Stimulated activated CD8-positive, alpha-beta memory T cell treated with anti-CD3 and anti-CD28 coated beads, Interleukin-7, amount 100 ng/mL, for 24 hours (primary cell): ENCODE measurements at places on chromosomes 4 and X.
A peak's percentile ranks its signal among the peaks of the same experiment; 100 is the strongest.

DNA sequence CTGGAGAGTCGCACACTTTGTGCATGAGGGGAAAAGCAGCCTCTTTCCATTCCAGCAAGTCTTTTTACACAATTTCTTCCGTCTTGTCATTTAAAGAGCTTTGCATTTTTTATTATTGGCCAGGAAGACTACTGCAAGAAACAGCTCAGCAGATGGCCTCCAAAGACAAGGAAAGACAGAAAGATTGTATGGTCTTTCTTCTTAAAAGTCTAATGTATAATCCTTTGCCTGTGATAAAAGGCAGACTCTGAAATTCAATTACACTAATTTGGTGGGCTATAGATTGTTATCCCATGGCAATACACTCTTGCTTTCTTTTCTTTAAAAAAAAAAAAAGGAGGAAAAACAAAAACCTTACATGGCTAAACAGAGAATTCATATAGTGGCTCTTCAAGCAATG, 5.9 kb downstream of the CAPN6 start:
- no peak for DNase-seq

GRCh38 chrX:129650183-129650689, 4.5 kb downstream of the APLN start:
- DNase-seq: no peak

- no peak for DNase-seq
Measured at GRCh38 chr4:113016377-113016776, 33.1 kb upstream of the ANK2 start.

DNA sequence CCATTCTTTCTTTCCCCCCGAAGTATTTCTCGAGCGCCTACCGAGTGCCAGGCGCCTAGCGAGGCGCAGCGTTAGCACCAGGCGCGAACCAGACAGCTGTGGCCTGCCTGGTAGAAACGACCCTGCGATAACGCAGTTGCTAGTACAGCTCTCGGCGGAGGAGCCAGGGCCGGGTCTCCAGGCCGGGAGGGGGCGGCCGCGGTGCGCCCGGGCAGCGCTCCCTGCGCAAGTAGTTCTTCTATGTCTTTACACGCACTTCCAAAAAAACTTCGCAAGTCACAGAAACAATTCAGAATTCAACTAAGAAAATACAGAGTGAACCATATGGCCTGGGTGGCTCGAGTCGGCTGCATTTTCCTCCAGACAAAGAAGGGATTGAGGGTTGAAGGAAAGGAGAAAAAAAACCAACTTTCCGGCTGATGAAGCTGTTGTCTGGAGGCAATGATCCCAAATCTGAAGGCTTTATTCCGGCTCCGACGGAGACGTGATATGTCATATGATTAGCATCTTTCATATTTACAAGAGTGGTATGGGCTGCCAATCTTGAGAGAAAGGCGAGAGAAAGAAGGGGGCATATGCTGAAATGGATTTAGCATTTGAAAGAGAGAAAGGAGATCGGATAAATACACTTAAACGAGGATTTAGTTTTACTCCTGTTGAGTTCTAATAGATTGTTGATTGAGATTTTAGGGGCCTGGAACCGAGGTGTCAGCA, 7.2 kb upstream of the NEUROG2 start:
- DNase-seq: no peak

DNA sequence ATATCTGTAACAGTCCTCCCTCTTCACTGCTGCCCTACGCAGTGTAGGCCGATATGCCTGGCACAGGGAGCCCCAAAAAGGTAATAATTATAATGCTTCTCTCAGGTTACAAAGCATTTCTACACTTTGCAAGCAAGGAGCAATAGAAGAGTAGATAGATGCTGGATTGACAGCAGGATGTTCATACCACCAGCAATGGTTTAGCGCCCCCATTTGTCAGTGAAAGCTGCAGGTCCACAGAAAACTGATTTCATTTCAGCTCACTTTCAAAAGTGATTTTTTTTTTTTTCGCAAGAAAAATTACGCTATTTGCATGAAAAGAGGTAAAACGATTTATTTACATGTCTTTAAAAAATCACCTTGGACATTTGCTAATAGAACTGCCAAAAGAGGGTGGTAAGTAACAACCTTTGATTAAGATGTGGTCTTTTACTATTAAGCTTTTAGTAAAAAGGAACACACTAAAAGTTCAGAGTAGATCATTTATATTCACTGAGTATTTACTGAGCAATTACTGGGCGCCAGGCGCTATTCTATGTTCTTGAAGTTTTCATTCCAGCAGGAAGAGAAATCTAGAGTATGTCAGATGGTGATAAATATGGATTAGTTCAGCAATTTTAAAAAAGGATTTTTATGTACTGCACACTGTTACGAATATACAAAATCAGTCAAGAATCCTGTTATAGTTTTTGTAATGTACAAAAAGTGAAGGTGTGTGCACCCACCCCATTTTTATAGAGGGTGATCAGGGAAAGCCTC, 34.4 kb downstream of the HPF1 start:
- no peak for DNase-seq

- DNase-seq: no peak
Measured at GRCh38 chr4:72448231-72448630, 120.8 kb downstream of the ADAMTS3 start.

DNA sequence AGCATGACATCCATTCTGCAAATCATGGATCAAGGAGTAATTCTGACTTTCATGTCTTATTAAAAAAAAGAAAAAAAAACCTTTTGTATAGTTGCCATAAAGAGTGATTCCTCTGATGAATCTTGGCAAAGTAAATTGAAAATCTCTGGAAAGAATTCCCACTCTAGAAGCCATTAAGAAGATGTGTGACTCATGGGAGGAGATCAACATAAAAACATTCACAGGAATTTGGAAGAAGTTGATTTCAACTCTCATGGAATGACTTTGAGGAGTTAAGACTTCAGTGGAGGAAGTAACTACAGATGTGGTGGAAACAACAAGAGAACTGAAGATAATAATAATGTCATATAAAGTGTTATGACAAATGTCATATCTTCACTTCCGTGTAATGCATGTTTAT, 204.2 kb downstream of the PABPC4L start:
- DNase-seq: no peak

DNA sequence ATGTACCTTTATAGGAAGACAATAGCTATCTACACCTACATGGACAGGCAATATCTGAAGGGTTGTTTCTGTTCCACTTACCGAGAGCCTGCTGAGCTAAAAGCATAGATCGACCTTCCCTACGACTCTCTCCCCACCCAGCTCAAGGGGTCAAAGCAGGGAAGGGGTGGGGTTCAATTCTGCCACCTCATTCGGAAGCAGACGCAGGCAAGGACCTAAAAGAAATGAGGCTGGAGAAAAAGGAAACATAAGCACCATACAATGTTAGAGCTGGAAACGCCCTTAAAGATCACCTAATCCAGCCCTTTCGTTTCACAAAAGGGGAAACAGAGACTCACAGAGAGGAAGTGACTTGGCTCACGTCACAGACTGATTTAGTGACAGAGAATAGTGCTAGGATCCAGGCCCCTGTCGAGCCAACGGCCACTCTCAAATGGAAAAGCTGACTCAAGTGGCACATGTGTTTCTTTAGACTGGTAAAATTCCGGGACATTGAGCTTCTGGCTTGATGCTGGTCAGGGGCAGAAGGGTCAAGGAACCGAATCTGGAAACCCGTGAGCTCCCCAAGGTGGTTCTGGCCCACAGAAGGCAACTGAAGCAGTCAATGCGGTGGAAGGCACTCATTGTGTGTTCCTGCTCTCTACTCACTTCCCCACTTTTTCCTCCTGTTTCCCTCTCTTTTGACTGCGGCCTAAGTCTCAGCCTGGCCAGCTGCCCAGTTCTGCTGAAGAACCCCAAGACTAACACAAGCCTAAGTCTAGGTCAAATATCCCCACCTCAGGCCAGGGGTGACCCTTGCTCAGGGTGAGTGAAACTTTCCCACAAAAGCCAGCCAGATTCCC, 7.5 kb downstream of the SEPTIN6 start:
- no peak for DNase-seq

DNA sequence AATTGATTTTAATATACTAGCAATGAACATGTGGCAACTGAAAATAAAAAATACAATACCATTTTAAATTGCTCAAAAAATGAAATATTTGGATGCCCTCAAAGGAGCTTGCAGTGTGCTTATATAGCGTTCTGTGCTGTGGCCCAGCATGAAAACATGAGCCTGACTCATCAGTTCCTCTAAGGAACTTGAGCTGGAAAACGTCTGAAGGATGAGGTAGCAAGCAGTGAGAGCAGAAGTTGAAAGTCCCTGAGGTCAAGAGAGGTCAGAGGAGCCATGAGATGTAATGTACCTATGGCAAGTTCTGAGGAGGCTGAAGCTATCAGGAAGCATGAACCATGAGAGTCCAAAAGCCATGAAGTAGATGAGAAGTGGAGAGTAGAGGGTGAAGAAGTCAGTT, 59.7 kb downstream of the HMGB3 start:
- DNase-seq: no peak

DNA sequence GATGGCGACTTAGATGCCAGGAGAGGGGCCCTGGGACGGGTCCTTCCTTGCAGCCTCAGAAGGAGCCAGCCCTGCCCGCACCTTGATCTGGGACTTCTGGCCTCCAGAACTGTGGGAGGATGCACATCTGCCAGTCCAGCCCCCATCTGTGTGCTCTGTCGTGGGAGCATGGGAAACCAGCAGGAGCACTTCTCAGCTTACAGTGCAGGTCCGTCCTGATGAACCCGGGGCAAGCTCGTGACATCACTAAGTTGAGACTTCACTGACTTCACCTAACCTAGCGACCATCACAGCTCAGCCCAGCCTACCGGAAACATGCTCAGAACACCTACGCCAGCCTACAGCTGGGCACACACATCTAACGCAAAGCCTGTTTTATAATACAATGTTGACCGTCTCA, 38.1 kb downstream of the ABLIM2 start:
- no peak for DNase-seq

DNA sequence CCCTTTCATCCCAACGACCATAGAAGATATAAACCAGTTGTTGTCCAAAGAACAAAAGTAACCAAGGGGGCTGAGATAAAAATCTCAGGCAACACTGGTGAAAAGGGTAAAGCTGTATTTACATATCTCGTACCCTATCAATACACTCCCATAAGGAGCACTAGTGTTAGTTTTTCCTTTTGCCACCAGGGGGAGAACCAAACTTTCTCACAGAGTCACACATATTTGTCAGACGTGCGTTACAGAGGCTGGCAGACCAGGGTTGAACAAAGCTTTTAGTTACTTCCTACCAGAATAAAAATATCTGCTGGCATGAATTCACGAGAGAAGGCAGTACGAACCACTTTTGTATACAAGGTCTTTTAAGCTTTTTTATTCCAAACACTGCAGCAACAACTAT, 88.3 kb downstream of the AMELX start:
- DNase-seq: no peak

DNA sequence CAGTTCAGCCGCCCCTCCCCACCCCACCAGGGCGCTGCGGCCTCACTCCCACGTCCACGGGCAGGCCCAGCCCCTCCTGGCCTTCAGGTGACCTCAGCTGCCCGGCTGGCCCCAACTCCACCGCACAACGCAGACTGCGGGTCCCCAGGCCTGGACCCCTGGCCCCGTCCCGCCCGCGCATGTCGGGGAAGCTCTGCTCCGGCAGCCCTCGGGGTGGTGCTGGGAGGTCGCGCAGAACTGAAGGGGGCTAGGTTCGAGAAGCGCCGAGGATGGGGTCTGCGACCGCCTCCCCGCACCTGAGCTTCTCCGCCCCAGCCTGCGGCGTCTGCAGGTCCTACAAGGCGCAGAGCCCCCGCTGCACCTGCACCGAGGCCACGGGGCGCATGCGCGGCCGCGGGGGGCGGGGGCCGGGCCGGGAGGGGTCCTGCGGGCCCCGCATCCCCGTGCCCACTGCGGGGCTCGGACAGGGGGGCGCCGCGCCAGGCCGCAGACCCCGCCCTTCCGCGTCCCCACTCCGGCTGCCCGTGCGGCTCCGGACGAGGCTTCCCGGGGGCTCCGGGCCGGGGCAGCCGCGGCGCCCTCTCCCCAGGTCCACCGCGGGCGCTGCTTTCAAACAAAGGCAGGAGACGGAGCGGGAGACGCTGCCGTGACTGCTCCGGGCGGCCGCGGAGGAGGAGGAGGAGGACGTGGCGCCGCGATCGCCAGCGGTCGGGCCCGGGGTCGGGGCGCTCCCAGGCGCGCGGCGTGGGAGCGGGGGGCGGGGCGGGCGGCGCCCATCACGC, 672 bp upstream of the NAT8L start:
- DNase-seq: no peak

GRCh38 chrX:135003876-135004623, 13.3 kb downstream of the SMIM10 start:
- DNase-seq: peak; percentile 75

- DNase-seq: no peak
Measured at GRCh38 chr4:88706574-88706973, 8.9 kb upstream of the NAP1L5 start.

GRCh38 chr4:38664706-38665401, 855 bp downstream of the KLF3 start:
- no peak for DNase-seq

DNA sequence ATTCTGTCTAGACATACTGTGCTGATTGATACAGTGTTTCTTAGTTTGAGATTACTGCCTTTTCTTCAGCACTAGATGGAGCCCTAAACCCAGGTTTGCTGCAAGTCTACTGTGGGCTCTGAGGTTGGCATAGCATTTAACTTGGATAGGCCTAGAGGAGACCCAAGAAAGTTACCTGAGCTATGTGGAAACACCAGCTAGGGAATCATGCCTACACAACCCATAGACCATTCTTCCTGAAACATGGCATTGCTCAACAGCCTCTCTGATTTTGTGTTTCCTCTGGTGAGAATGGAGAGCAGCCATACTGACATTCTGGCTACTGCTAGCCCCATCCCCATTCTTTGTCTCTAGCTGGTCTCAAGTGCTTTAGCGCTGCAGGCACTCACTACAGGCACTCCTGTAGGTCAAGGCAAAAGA, 287.7 kb upstream of the PCDH18 start:
- no peak for DNase-seq

- no peak for DNase-seq
Measured at GRCh38 chrX:45784590-45784989, 583.9 kb upstream of the DIPK2B start.

DNA sequence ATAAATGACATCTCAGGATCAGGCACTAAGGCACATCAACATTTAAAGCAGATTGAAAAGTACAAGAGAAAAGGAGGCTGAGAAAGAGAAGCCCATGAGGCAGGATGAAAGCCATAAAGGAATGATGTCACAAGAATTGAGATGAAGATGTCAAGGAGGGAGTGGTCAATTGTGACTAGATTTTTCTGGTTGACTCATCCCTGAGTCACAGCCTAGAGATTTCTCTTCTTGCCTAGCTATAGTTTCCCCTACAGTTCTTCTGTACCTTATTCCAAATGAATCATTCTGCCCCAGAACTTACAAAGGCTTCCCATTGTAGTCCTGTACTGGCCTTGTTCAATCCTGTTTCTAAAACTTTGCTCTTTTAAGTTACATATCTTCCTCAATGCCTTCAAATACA, 3.4 kb upstream of the USP53 start:
- peak; percentile 19 for DNase-seq

- DNase-seq: no peak
Measured at GRCh38 chrX:24424948-24425347, 40.1 kb upstream of the PDK3 start.

GRCh38 chrX:154458116-154458953, at the start of gene PLXNA3:
Gene PLXNA3 (plus strand): TSS chrX:154458281. CDS start chrX:154460184, 1,903 bp downstream.
- no peak for DNase-seq

- DNase-seq: no peak
Measured at GRCh38 chr4:175944126-175944910, 121.3 kb upstream of the WDR17 start.
